ENCODE measurements at places on chromosomes 2 and 18. TPM values are rescaled to one million over a fixed set of nuclear protein-coding genes. Genes with fewer than 3 reads are reported as not detected.

Gene MREG
- 2.4 TPM for total RNA-seq

Gene DPP4
- total RNA-seq, result 14.4 TPM

- H3K27me3 ChIP-seq, result no peaks in the 10 kb centered on the region
- H3K36me3 ChIP-seq, result no peaks in the 10 kb centered on the region
- H3K4me1 ChIP-seq, result no peaks in the 10 kb centered on the region
Observed at GRCh38 chr2:142495141-142495540, 364.3 kb upstream of the LRP1B start.

DNA sequence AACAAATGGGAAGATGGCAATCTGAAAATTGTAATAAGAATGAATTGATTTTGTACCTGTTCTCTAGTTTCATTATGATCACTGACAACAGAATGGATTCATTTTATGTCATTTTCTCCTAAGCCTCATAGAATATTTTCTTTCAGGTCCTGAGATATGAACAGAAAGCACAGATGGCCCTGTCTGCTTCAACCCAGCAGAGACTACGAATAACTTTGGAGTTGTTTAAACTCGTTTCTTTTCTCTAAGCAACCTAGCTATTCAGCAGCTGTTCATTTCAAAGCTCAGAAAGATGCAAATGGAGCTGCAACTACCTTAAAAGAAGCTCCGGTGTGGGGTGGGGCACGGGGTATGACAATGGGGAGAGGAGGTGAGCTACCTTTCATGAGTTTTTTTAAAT is 124.9 kb downstream of the ALK start:
- no peaks in the 10 kb centered on the region for H3K27me3 ChIP-seq
- DNase-seq, result no peak
- H3K4me3 ChIP-seq, result no peak overlapping the region
- no peaks in the 10 kb centered on the region for H3K4me1 ChIP-seq

DNA sequence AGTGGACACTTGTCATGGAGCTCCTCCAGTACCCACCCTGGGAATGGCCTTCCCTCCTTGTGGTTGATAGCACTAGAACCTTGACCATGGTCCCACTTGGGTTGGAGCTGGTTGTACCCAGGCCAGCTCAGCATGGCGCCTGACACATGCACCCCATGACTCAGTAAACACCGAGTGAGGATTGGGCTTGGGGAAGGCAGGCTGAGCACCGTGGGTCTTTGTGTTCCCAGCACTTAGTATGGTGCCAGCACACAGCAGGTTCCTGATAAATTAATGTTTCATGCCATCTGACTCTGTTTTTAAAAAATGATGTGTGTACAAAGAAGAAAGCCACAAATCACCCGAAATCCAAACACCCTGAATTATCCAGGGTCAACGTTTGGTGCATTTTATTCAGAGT is 69.8 kb downstream of the CIB4 start:
- no peak for DNase-seq
- H3K27me3 ChIP-seq, result no peaks in the 10 kb centered on the region
- no peaks in the 10 kb centered on the region for H3K36me3 ChIP-seq
- no peaks in the 10 kb centered on the region for H3K4me1 ChIP-seq
- no peak overlapping the region for H3K27ac ChIP-seq

Measured in liver (tissue), 10 donors.